Trophoblast cell (in vitro differentiated cells and primary cell): ENCODE measurements at places on chromosomes 6 and 20.

- peak; percentile 57 for DNase-seq
Measured at GRCh38 chr6:3013486-3013885, 13.8 kb downstream of the NQO2 start.

DNA sequence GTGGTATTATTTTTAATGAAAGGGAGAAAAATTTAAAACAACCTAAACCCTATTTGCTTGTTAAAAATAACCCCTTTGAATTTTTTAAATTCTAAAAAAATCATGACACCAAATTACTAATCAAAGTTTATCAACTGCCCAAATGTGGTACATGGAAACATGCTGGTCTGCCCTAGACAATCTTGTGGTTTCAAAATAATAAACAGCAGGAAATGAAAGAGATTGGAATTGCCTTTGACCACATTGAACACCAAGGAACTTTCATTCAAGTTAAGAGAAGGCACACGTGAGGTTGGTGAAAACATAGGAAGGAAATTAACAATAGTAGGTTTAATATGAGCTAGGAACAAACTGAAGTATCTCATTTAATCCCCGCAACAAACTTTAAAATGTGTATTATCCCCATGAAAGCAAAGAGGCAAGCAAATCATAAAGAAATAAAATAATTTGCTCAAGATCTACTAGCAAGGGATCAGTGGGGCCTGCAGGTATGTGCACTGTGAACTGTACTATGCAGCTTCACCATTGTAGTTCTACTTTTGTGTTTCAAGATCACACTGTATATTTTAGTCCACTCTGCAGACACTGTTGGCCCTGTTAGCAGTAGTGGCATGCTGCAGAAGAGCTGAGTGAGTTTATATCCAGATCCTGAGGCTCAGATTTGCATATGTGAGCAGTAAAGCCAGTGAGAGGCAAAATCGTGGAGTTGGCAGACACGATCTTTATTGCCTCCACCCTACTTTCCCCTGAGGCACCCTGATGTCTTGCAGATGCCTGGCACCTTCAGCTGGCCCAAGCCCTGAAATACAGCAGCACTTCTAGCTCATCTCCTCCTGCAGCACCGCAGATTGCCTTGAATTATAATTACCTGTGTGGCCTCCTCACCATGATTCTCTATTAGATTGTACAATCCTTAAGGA, 157.8 kb upstream of the TENT5A start:
- no peak for DNase-seq

- DNase-seq, result no peak
Measured at GRCh38 chr20:23193801-23194384, 107.8 kb upstream of the CD93 start.

DNA sequence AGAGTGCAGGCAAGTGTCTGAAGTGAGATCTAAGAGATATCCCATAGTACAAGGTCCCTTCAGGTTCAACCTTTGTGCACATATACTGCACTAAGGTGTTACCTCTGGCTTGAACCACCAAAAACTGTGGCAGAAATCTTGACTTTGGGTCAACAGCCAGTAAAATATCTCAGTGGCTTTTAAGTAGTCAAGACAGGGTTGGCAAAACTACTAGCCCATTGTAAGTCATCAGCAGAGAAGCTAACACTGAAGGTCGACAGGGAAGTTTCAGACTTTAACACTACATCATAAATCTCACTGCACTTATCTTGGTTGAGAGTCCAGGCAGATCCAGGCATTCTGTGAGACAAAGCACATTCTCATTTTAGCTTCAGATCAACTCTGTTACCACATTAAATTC, 1684.7 kb downstream of the HACE1 start:
- DNase-seq, result no peak

DNA sequence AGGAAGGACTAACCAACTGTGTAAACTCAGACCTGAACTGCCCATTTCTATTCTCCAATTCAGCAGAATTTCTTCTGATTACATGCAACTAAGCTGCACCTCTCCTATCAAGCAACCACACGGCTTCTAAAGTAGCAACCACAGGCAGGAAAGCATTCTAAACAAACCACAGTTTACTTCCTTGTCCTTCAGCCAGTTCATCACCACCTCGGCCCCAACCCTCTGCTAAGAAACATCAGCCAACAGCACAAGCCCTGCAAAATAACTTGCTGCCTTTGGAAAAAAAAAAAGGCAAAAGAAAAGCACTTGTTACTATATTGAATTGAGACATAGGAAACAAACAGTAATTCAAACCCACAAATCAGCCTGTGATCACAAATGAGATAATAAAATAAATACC, 140.3 kb downstream of the NFATC2 start:
- DNase-seq, result no peak

DNA sequence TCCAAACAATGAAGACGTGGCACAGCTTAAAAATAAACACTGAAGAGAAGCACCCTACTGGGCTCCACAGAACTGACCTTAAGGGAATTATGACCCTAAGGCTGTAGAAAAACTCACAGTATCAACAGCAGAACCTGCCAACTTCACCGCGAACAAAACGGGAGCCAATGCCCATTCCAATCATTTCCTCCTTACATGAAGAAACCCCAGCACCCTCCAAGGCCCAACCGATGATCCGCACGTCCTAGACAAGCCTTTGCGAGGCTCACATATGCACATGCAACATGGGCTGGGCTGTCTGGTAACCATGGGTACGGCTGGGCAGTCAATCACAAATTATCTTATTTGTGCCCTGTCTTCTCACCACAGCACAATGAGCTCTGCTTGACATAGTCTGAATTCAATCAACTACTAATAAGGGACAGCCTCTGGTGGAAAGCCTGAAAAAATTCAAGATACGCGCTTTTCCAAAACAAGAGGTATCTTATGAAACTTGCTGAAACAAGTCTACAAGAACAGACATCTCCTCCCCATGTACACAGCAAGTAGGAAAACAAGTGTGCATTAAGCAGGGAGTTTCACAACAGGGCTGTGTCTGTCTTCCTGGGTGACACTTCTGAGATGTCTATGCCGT, 1.7 kb downstream of the DIDO1 start:
- DNase-seq, result no peak

- DNase-seq, result no peak
Measured at GRCh38 chr20:16844406-16844805, 96.2 kb downstream of the OTOR start.
